ENCODE measurements at places on chromosomes 13 and 19. TPM values are rescaled to one million over a fixed set of nuclear protein-coding genes. Genes with fewer than 3 reads are reported as not detected.

DNA sequence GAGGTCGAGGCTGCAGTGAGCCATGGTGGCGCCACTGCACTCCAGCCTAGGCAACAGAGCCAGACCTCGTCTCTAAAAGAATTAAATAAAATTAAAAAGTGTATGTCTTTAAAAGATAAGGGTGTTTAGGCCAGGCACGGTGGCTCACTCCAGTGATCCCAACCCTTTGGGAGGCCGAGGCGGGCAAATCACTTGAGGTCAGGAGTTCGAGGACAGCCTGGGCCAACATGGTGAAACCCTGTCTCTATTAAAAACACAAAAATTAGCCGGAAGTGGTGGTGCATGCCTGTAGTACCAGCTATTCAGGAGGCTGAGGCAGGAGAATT lies 7.5 kb upstream of the SDHAF1 start:
- ATAC-seq = no peak

DNA sequence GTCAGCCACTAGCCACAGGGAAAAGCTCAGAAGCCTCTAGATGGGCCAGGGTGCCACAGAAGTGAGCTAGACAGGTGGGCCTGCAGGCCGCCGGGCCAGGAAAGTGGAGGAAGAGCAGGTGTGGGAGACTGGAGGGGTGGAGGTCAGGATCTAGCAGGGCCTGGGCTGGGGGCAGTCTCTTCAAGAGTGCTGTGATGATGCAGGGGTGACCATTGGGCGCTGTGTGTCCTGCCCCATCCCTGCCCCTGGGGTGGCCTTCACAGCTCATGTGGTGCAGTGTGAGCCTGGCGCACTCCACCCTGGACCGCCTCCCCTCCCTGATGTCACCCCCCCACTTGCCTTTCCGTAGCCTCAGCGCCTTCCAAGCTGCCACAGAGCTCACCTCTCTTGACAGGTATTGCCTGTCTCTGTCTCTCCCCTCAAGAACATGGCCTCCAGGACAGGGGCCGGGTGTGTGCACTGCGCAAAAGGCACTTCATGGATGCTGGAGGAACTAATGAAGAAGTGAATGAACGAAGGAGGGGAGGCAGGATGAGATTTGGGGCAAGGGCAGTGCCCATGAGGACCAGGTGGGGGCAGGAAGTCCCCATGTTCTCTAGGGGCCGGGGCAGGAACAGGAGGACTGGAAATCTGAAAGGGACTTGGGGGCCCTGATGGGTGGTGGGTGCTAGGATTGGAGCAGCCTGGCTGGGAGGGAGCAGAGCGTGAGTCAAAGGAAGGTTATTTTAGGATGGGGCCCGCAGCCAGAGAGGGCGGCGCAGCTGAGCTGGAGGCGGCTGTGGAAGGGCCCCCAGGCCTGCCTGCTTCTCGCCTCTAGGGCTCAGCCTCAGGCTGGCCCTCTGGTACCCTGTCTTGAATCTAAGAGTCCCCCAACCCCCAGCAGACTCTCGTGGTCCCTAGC lies 6.6 kb downstream of the SSBP4 start:
- no peak for ATAC-seq

DNA sequence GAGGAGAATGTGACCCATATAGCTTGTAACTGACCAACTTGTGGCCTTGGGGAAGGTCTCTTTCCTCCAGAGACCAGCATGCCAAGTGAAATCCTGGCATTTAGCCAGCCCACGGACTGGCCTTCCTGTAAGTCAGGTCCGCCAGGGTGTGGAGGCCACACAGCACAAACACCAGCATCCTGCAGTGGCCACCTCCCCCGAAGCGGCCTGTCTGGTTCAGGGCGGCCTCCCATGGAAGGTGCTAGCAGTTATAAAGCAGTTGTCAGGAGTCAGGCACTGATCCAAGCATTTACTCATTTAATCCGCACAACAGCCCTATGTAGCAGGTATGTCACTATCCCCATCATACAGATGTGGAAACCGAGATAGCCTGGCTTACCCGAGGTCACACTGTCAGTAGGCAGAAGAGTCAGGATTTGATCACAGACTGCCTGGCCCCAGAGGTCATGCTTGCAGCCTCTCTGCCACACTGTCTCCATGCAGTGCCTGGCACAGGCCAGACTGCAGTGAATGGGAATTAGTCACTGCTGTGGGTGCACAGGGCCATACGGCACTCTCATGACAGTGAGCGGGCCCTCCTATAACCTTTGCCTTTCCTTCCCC lies 36.7 kb downstream of the CAPN12 start:
- peak; percentile 10 for ATAC-seq

GRCh38 chr13:31814536-31814935 lies 75.2 kb downstream of the RXFP2 start:
- ATAC-seq = no peak

DNA sequence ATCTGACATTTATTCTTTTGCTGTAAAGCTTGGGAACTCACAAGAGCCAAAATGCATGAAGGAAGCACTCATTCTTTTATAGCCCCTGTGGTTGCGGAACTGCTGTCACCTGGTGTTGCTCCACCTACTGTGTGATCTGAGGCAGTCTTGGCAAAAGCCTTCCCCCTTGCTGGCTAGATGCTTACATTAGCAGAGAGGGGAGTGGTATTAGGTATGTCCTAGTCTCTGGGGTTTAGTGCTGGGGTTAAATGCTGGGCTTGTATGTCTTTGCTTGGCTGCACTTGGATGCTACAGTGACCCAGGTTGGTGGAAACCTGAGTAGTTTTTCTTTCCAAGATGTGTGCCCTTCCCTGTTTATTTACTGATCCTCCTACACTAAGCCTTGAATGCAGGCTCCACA lies 99.3 kb downstream of the WDFY2 start:
- ATAC-seq = no peak

DNA sequence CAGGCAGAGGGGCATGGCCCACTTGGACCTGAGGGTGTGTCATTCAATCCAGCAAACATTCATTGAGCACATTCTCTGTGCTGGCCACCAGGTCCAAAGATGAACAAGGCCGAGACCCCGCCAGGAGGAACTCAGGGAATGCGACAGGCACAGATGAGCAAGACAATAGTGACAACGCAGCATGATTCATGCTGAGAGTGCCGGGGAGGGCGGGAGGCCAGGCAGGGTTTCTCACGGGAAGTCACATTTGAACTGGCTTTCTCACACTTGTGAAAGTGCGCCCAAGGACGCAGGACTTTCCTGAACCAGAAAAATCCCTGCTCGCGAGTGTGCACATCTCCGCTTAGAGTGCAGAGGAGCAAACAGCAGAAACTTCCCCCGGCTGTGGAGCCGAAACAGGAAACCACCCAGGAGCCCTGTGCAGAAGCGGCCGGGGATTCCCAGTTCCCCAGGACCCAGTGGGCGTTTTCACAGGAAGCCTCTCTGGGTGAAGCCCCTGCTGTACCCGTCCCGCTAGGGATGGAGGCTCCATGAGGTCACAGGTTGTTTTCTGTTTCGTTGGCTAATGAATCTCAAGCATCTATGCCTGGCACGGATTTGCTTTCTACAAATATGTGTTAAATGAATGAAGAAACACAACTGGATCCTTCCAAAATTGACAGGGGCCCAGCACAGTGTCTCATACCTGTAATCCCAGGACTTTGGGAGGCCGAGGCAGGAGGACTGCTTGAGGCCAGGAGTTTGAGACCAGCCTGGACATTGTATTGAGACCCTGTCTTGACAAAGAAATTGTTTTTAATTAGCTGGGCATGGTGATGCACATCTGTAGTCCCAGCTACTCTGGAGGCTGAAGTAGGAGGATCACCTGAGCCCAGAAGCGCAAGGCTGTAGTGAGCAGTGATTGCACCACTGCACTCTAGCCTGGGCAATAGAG lies 68.4 kb upstream of the TM9SF2 start:
- peak; percentile 88 for ATAC-seq

- no peak for ATAC-seq
Observed at GRCh38 chr19:41974652-41975051, 15.5 kb upstream of the RABAC1 start.

DNA sequence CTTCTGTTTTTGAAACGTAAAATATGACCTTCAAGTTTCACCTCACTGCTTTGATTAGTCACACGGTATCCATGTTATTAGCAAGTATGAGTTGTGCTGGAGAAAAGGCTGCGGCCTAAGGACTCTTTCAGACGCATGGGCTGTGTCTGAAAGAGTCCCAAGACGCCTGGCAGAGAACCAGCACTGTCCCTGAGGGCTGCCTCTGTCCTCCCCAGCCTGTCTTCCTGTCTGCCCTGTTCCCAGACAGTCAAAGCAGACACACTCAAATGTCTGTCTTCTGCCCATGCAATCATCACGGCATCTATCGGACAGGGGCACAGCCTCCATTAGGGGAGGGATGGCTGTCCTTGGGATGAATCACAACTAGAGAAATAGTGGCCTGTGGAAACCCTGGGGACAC lies 65.5 kb downstream of the DPY19L3 start:
- peak; percentile 35 for ATAC-seq

GRCh38 chr13:42107421-42107820 lies 59.0 kb downstream of the DGKH start:
- no peak for ATAC-seq

The ZNF563 gene
- 1.1 TPM for total RNA-seq

The GSX1 gene
- not detected for total RNA-seq
